COR-L47 (cell line): ENCODE measurements at places on chromosomes 5 and 9.

DNA sequence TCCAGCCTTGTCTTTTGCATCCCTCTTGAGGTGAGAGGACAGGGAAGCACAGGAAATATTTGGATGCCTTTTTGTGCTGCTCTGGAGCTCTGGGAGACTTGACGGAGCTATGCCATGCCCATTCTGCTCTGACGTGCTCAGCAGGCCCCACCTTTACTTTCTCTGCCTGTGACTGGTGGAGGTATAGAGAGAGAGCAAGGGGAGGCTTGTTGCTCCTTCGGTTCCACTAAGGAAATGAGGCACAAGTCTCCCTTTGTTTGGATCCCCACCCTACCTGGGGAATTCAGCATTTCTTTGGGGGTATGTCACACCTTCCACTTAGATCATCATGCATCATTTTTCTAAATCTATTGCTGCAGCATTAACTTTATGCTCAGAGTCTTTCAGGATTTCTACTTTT, 121.8 kb upstream of the CNTLN start:
- no peak for DNase-seq

- no peak for DNase-seq
Measured at GRCh38 chr5:151094852-151095245, 14.0 kb upstream of the TNIP1 start.

- no peak for DNase-seq
Measured at GRCh38 chr5:22319798-22320197, 533.3 kb downstream of the CDH12 start.

DNA sequence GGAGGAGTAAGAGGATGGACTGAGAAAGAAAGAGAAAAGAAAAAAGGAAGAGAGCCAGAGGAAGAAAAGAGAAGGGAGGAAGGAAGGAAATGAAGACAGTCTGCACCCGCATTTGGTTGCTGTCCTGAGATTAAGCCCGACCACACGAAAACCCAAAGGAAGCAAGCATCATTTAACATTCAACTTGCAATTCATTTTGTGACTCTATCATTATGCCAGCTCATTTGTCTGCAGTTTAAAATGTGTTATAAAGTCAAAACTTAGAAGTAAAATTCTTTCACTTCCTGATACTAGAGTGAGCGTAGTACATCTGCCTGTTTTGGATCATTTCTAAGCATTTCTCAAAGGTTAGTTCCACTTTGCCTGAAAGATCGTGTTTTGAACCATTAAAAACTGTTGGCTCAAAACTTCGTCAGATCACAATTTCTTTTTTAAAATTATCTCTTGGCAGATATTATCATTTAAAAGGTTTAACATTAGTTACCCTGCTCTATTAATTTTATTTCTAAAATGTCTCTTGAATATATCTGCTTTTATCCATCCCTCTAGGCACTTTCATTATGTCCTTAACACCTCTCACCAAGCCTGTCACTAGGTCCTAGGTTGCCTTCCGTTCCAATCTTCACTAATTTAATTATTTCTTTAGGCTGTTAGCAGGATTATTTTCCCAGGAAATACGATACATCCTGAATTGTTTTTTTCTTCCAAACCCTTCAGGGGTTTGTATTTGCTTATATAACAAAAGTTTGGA, 240.9 kb downstream of the TLE4 start:
- no peak for DNase-seq

DNA sequence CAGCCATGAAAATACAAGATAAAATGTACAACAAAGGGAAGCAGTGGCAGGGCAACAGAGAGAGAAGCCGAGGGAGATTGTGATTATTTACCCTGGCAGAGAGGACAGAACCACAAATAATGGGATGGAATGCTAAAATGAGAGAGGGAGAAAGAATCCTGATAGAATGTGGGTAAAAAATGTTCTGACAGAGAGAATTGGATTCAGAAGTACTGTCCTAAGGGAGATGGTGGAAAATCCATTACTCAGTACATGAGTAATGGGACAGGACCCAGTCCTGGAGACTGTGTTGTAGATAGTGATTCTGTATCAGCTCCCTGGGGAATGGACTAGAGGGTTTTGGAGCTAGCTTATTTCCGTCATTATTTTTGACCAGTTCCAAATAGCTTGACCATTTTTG, 831.5 kb downstream of the MAT2B start:
- no peak for DNase-seq

- DNase-seq: no peak
Measured at GRCh38 chr5:112685386-112685785, 52.3 kb upstream of the APC start.

- DNase-seq: peak; percentile 11
Measured at GRCh38 chr5:5141625-5142525, 1.7 kb downstream of the ADAMTS16 start.

GRCh38 chr5:11037080-11037479, 276.0 kb upstream of the DAP start:
- DNase-seq: no peak

- DNase-seq: no peak
Measured at GRCh38 chr5:137515238-137515637, 16.1 kb upstream of the SPOCK1 start.

- no peak for DNase-seq
Measured at GRCh38 chr9:18438951-18439350, 35.0 kb upstream of the ADAMTSL1 start.

GRCh38 chr5:143312822-143313221, 90.7 kb downstream of the NR3C1 start:
- DNase-seq: no peak

DNA sequence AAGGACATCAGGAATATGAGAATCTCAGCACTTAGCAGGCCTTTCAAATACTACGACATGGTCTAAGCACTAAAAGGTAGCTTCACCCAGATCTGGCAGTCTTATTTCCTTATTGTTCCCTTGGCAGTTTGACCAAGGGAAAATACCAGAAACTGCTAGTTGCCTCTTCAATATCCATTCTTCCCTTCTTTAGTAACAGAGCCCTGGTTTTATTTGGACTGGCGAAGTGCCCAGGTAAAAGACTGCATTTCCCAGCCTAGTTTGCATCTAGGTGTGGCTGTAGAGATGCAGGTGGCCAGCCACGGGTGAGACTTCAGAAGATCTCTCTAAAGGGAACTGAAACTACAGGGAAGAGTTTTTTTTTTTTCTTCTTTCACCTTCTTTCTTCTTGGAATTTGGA, 21.6 kb downstream of the DMRT2 start:
- DNase-seq: no peak

DNA sequence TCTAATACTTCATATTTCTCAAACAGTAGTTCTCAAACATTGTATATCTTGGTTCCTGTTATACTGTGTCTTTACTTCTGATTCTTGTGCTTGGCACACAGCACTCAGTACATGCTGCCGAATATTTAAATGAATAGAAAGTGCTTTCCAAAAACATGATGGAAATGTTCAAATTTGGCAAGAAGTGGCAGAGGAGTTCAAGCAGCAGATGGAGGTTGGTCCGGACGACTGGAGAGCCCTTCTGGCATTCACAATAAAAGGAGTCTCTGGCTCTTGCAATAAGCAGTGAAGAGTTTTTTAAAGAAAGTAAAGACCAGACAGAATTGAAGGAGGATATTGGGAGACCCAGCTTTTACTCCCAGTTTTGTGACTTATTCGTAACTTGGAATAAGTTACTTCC, 36.3 kb downstream of the TSTD2 start:
- DNase-seq: no peak

DNA sequence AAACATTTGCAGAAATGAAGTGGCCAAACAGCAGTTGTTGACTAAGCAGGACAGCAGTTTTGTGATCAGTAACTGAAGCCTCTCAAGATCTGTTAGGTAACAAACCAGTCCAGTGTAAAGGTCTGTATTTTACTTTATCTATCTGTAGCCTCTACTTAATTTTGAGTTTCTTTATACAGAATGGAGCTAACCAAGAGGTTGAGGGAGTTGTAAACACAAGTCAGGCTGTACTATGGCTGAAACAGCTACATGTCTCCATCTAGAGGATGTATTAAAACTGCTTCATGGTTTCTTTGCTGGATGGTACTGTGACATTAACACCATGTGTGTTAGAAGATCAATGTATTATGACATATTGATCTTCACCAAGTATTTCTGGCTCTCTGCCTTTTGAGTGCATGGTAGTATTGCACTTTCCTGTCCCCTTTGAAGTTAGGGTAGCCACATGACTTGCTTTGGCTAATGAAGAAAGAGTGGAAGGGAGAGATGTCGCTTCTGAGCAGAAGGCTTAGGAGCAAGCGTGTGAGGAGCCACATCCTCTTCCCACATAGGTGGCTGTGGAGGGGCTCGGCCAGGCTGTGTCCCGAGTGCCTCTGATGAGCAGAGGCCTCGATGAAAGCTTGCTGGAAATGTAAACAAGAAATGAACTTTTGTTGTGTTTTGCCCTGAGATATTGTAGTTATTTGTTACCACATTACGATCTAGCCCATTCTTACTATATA, 105.6 kb upstream of the PCA3 start:
- peak; percentile 33 for DNase-seq

GRCh38 chr5:85670417-85670816, 947.3 kb upstream of the COX7C start:
- no peak for DNase-seq
